ENCODE measurements at places on chromosomes 1 and 21.

DNA sequence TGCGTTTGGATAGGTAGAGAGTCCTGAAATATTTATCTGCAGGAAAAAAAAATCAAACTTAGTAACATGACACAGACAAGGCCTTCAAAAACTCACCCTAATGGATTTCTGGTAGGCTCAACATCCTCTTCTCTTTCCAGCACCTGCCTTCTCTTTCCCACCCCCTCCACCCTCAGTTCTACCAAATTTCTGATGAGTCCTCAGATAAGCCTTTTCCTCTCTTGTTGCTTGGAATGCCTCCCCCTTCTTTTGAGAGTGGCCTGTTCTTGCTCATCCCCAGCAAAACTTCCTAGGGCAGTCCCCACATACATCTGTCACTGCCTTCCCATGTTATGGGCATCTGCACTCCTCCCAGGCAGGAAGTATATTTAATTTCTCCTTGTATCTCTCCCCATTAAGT, 7.6 kb upstream of the LBR start:
- DNase-seq, result no peak

GRCh38 chr21:35257413-35257812, 208.3 kb upstream of the RUNX1 start:
- no peak for DNase-seq

DNA sequence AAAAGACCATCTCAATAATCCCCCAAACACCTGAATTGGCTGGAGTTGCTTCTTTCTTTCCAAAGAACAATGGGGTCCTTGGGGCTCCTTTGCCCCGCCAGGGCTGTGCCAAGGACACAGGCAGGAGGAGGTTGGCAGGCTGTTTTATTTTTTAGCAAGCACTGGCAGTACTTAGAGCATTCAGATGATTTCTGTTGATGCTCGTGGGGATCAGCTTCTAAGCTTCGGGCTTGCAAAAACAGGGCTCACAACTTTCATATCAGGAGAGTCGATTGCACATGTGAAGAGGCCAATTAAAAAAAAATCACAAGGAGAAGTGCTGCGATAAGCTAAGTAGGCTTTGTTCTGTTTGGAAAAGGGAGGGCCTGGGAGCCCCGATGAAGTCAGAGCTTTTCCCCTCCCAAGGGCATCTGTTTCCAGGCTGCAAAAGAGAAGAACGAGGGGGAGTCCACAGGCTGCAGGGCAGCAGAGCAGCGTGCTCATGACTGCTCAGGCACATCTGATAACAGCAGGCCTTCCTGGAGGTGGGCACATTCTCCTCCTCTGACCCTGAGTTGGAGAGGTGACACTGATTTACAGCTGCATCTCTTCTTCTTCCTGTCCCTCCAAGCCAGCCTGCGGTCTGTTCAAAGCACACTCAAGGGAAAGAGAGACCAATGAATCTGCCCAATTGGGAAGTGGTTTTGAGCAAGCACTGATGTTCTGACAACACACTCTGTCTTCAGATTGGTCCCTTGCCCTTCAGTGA, 27.3 kb upstream of the BCAR3 start:
- DNase-seq, result no peak

GRCh38 chr1:209936125-209936524, 1.9 kb upstream of the SYT14 start:
- no peak for DNase-seq

GRCh38 chr1:224559981-224560728, 56.0 kb upstream of the CNIH3 start:
- no peak for DNase-seq

- no peak for DNase-seq
Measured at GRCh38 chr1:197981561-197981960, 64.4 kb downstream of the LHX9 start.

DNA sequence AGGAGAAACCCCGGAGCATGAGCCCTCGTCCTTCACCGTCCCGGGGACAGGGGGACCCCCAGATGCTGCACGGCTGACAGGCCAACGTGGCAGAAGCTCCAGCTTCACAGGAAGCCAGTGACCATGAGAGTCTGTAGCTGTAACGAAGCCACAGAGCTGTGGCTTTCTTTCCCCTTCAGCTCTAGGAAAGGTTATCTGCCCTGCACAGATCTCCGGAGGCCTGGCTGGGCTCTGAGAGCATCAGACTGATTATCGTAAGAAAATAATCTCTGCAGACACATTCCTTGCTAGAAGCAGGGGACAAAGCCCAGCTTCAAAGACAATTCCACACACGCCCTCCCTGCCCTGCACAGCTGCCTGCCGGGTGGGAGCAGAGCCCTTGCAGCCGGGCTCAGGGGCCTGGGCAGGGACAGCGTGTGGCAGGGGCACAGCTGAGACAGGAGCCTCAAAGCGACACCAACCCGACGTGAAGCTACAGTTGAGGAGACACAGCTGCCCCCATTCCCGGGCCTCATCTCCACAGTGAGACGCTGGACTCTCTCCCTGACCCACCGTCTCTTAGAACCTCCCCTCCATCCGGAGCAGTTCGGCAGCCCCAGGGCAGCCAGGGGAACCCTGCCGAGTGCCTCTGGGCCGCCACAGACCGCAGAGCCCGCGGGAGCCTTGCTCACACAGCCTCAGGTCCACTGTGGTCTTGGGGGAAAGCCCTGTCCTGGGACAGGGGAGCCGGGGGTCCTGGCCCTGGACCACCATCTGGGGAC, 30.6 kb downstream of the POFUT2 start:
- no peak for DNase-seq

GRCh38 chr1:35171579-35171978, 21.4 kb downstream of the SFPQ start:
- DNase-seq, result no peak

GRCh38 chr1:39564941-39565340, 11.6 kb downstream of the PABPC4 start:
- DNase-seq, result peak; percentile 52

GRCh38 chr1:58811303-58811702, 27.5 kb upstream of the JUN start:
- DNase-seq, result no peak

DNA sequence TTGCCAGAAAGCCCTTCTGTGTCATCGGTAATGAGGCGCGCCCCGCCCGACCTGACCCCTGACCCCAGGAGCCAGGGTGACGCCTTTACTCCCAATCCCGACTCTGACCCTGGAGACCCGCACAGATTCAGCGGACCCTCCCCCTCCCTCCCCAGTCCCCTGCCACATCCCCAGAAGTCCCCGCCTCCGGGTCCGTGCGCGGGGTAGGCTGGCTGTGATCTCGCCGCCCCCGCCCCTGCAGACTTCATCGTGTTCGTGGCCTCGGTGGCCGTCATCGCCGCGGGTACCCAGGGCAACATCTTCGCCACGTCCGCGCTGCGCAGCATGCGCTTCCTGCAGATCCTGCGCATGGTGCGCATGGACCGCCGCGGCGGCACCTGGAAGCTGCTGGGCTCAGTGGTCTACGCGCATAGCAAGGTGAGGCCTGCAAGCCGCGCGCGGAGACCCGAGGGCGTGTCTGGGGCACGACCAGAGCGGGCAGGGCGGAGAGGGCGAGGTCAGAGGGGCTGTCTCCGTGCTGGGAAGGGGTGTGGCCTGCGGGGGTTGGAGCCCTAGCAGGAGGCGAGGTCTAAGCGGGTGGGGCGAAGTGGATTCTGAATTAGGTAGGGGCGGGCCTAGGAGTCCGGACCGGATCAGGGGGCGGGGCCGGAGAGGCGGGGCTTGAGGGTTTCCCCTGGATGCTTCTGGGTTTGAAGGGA, 34.8 kb downstream of the KCNQ4 start:
- DNase-seq, result no peak

GRCh38 chr21:32448803-32449594, 36.5 kb downstream of the EVA1C start:
- DNase-seq, result no peak

- DNase-seq, result no peak
Measured at GRCh38 chr1:193539731-193540459, 353.5 kb upstream of the B3GALT2 start.

GRCh38 chr1:42753070-42753469, 13.0 kb upstream of the CLDN19 start:
- DNase-seq, result no peak

DNA sequence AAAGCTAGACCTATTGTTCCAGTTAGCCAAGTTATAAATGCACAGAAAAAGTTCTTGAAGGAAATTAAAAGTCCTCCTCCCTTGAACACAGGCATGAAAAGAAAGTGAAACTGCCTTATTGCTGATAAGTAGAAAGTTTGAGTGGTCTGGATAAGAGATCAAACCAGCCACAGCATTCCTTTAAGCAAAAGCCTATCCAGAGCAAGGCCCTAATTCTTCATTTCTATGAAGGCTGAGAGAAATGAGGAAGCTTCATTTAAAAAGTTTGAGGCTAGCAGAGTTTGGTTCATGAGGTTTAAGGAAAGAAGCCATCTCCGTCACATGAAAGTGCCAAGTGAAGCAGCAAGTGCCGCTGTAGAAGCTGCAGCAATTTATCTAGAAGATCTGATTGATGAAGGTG, 2.7 kb upstream of the SSX2IP start:
- no peak for DNase-seq

- DNase-seq, result no peak
Measured at GRCh38 chr1:13681921-13682320, 18.1 kb upstream of the PRDM2 start.

- no peak for DNase-seq
Measured at GRCh38 chr1:229116114-229116513, 154.8 kb upstream of the RAB4A start.

DNA sequence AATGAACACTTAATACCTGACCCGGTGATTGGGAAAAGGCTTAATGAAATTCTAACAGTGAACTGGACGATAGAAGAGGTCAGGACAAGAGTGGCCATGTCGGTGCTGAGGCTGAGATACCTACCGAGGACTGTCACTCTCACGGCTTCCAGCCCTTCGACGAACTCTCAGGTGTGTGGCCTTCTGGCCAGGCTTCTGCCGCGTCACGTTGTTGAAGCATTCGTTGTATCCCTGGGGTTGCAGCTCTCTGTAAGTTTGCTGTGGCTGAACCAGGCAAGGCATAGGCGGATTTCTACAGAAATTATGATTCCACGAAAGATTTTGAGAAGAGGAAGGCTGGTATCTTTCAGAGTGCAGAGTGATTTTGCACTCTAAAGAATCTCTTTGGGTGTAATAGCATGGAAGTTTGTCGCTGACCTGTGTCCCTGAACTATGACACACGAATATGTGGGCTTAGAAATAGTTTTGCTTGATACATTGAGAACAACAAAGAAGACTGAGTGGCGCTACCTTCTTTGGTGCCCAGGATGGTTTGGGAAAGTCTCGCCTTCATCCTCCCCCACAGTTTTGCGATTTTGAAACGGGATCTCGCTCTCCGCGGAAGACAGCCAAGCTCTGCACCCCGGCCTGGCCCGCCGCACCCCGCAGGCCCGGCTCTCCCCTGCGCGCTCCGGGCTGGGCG, 403 bp upstream of the EPHX4 start:
- DNase-seq, result peak; percentile 39

DNA sequence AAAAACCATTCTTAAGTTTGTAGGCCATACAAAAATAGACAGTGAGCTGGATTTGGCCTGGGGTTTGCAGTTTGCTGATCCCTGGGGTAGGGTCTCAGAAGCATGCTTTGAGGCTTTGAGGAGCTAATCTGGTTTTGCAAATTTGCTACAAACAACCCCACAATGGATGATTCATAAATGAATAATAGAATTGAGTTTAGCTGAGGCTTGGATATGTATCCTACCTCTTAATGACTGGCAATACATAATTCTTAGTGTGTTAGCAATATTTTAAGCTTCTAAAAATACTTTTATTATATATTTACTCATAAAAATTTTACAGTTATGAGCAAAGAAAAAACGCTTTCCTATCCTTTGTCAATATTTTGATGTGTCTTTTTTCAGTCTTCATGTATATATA, 50.6 kb downstream of the ROR1 start:
- no peak for DNase-seq

- no peak for DNase-seq
Measured at GRCh38 chr1:1629430-1630190, 2.4 kb upstream of the MMP23B start.

- DNase-seq, result no peak
Measured at GRCh38 chr1:39127513-39127912, 77.0 kb upstream of the MACF1 start.

GRCh38 chr1:1124508-1124785, 8.6 kb upstream of the C1orf159 start:
- DNase-seq, result no peak

GRCh38 chr1:43878854-43879253, 54.7 kb upstream of the ARTN start:
- no peak for DNase-seq

DNA sequence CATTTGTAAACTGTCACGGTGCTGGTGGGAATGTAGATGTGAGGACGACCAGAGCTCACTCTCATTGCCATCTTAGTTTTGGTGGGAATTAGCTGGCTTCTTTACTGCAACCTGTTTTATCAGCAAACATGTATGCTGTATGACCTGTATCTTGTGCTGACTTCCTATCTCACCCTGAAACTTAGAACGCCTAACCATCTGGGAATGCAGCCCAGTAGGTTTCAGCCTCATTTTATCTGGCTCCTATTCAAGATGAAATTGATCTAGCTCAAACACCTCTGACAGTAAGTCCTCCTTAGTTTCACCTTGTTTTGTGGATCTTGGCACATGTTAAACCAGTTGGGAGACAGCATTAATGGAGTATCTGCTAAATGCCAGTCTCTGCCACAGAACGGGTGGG, 174.6 kb downstream of the HLX start:
- no peak for DNase-seq

- DNase-seq, result no peak
Measured at GRCh38 chr1:183819059-183819458, 14.1 kb downstream of the RGL1 start.

GRCh38 chr1:29991025-29991424, 732.4 kb downstream of the MATN1 start:
- DNase-seq, result no peak

DNA sequence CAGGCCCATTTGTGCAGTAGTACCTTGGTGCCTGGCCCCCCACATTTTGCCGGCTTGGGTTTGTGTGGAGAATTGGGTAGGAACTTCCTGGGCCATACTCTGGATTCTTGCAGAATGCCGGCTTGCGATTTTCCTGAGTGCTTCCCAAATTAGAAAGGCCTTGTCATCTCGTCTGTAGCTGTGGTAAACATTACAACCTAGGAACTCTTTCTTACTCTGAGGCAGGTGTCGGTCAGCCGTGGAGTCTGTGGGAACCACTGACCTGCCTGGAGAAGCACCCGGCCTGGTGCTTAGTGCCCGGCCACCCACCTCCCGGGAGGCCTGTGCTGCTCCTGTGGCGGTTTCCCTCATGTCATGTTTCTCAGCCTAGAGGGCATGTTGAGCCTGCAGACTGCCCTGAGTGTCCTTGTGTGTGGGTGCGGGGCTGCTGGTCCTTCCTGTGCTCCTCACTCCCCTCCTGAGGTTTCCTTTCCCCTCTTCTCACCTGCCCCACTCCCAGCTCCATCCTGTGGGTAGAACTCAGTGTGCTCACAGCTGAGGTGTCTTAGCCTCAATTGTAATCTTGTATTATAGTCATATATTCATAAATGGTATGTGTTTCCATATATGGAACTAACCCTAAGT, 64.7 kb downstream of the S100B start:
- DNase-seq, result no peak

GRCh38 chr1:85568151-85568550, 12.4 kb upstream of the CCN1 start:
- no peak for DNase-seq

DNA sequence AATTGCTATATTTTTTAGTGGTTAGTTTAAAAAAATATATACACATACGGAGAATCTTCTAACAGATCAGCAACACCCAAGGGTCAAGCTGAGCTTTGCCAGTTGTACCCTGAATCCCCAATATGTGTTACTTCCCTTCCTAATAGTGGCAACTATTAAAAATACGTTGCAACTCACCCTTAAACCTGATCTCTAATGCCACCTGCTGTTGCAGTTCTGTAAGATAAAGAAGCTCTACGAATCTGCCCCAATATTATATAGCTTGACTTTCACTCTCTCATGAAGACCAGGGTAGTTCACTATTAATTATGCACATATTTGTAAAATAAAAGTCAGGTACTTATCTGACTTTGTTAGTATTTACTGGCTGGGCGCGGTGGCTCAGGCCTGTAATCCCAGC, 58.4 kb downstream of the ASH1L start:
- DNase-seq, result peak; percentile 41

Data from cerebellar cortex (tissue), 1 donor.